Activated T-helper 1 cell treated with Interleukin-2 at 50 U/mL for 16 hours (primary cell): ENCODE measurements at places on chromosomes 11 and 22.
A peak's percentile ranks its signal among the peaks of the same experiment; 100 is the strongest.

DNA sequence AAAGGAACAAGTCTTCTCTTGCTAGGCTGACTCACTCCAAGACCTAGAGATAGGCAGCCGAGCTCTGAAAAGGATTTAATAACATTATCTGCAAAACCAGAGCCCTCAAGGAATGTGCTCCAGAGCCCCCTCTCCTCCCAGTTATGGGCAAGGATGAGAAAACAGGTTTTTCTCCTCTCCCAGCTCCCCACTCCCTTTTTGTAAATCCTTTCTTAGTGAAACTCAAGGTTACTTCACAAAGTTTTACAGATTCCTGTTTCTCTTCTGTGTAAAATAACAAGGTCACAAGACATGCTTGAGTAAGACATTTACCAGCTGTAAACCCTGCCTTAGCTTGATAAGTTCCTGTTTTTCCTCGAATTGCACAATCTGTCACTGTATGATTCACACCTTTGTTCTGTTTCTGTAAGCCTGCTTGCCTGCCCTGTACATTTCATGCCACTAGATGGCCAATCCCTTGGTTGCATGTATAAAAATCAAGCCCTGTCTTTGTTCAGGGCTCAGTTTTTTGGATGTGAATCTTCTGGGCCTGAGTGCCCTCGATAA lies 489.4 kb downstream of the KCNA4 start:
- no peak for DNase-seq

DNA sequence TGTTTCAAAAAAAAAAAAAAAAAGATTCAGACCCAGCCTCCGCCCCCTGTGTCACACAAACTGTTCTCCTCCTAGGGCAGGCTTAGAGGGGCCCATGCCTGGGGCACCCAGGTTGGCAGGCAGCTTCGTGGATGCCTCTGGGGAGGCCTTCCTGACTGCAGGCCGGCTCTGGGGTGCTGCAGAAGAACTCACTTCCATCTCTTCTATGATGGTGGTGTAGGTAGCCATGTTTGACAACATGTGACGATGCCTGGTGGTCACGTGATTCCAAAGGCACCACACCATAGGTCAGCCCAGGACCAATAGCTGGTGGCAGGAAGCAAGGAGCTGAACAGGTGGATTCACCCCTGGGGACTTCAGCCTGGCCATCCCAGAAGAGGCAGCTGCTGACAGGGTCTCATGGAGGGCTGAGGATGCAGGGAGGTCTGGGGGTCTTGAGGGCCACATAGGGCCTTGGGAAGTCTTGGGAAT lies 24.1 kb upstream of the CELSR1 start:
- DNase-seq = no peak

- no peak for DNase-seq
Measured at GRCh38 chr22:46445771-46446420, 91.5 kb downstream of the CELSR1 start.

- DNase-seq = no peak
Measured at GRCh38 chr22:18970176-18970947, 34.3 kb upstream of the PRODH start.

- DNase-seq = no peak
Measured at GRCh38 chr11:134460881-134461280, 48.8 kb upstream of the B3GAT1 start.

DNA sequence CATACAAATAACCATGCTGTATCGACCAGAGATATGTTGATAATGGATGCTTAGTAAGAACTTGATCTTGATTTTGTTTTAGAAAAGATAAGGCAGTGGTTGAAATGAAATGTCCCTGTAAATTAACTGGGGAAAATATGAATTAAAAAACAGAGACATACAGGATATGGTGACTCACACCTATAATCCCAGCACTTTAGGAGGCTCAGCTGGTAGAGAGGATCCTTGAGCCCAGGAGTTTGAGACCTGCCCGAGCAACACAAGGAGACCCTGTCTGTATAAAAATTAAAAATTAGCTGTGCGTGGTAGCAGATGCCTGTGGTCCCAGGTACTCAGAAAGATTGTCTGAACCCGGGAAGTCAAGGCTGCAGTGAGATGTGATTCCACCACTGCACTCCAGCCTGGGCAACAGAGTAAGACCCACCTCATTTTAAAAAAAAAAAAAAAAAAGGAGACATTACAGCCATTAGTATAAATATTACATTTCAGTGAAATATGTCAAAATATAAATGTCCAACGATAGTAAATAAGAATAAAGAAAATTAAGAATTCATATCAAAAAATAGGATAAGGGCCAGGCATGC lies 4.6 kb downstream of the PICALM start:
- DNase-seq = no peak

DNA sequence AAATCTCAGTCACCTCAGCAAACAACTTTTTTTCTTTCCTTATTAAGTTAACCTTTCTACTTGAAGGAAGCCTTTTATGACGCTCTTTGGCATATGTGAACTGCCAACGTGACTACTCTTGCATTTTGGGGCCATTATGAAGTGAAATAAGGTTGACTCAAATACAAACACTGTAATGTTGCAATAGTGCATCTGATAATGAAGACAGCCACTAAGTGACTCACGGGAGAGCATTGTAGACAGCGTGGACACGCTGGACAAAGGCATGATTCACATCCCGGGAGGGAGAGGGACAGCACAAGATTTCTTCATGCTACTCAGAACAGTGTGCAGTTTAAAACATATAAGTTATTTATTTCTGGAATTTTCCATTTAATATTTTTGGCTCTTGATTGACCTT lies 560.8 kb downstream of the ETS1 start:
- DNase-seq = no peak

GRCh38 chr11:10308201-10308954 lies 3.5 kb downstream of the ADM start:
- no peak for DNase-seq

DNA sequence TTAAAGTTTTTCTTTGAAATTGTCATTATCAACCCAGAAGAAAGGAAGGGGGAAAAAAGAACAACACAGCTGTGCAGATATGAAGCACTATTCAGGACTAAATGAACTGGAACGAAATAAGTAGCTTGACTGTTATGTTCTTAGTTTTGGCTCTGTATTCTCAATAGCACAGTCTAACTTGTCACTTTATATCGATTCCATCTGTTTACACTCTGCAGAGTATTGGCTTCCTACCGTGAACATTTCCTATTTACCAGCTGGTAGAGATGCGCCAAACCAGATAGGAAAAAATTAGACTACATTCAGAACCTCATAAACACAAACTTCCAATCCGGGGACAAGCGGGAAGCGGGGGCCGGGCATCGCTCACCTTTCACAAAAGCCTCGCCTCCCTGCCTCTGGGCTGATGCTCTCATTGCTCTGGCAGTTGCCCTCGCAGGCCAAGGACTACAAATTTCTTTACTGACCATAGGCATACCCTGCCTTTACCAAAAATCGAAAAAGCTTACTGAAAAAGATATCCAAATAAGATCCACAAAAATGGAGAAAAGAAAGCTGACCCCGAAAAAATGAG lies 66.2 kb downstream of the EFCAB6 start:
- DNase-seq = no peak

DNA sequence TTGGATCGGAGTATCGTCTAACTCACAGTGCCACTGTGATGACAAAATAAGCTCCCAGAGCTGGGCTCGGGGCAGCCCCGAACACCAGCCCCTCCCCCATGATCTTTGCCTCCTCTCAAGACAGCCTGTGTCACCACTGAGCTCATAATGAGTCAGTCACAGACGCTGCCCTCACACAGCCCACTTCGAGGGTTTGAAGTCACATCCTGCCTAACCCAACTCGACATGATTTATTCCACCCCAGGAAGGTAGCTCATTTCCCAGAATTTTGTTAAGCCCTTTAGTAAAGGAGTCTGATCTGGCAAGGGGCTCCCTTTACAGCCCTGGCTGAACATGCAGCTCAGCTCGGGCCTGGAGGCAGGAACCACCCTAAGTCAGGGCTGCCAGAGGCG lies 22.8 kb downstream of the MYH9 start:
- peak; percentile 73 for DNase-seq

DNA sequence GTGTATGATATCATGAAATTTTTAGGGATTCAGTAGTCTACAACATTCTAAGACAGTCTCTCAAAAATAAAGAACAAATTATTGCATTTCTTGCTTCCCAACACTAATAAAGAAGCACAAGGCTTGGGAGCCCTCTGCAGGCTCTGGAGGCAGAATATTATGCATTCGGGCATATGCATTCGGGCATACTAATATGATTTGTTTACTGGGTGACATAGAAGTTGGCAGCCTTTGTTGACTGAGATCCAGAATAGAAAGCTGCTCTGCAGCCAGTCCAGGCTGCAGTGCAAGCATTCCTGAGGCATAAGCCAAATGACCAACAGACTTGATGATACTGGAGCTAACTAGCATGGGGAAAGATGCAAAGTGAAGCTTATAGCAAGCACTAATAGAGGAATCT lies 945.5 kb downstream of the OPCML start:
- DNase-seq = no peak

- no peak for DNase-seq
Measured at GRCh38 chr22:43449831-43450225, 38.0 kb downstream of the MPPED1 start.

DNA sequence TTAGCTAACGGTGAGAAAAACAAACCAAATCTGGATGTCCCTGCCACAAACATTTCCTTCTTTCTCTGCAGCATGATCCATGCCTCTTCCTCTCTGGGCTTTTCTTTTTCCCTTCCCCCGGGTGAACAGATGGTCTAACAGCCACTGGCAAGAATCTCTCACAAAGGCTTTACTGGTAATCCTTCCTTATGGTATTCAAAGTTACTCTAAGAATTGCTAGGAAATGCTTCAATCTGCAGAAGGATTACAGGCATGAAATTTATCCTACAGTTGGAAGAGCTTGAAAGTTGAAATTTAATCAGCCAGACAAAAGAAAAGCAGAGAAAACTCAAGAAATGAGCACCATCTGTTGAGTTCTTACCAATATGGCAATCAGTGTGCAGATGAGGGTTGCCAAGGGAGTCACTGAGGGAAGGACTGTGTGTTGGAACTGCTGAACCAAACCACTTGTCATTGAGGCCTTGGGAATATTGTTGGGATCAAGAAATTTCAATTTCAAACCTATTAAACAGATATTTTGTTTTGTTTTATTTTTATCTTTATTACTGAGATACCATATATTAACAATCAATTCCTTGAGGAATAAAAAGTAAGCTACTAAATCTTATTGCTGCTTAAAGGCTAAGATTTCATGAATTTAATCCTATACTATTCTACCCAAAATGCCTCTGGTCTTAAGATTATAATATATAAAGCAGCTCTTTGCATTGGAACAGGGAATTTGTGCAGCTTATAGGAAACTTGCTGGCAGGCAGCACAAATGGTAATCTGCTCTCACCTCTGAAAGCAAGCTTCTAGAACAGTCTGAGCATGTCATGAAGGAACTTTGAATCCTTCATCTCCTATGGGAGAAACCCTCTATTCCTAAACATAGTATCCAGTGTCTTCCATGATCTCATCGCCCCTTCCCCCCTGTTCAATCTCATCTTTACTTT lies 29.7 kb upstream of the NDUFC2 start:
- no peak for DNase-seq

- no peak for DNase-seq
Measured at GRCh38 chr11:120173019-120173705, 35.2 kb upstream of the TRIM29 start.

DNA sequence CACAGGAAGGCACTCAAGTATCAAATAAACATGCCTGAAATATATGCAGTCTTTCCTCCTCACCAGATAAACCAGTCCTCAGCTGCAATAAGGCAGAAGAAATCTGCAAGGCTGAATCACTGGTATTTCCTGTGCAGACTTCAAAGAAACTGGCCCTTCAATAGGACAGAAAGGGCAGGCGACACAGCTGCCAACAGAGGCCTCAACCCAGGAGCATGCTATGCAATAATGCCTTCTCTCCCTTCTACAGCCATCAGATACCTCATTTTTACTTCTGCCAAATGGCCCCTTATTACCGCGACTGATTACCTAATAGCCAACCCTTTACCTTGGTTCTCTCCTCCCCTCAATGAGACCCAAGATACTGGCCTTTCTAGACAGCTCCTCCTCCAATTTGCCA lies 8.0 kb downstream of the NUMA1 start:
- no peak for DNase-seq

DNA sequence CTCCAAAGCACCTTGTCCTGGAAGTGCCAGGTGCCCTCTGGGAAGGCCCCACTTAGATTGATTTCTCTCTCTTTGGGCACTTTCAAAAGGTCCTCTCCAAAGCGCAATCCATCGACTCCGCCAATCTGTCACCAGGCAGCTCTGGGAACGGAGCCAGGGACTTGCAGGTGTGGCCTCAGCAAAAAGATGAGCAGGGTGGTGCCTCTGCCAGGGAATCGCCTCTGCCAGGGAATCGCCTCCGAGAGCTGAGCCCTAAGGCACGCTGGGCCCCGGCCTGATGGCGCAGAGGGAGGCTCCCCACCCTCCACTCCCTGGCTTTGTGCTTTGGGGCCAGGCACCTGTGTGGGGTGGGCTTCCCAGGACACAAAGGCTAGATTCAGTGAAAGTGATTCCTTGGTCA lies 1391.3 kb downstream of the TBC1D22A start:
- DNase-seq = no peak

DNA sequence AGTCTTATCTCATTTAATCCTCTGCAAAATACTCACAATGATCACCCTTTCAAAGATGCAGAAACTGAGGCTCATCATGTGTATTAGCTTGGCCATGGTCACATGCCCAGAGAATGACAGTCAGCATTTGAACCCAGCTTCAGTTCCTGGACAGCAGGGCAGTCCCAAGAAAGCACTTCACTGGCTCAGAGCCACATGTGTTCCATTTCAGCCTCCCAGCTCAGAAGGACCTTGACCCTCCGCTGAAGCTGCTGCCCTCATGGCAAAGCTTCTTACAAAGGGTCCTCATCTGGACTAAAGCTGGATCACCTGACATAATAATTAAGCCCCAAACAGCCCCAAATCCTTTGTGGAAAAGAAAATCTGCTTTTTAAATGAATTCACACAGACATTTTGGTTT lies 37.0 kb downstream of the TENM4 start:
- no peak for DNase-seq

DNA sequence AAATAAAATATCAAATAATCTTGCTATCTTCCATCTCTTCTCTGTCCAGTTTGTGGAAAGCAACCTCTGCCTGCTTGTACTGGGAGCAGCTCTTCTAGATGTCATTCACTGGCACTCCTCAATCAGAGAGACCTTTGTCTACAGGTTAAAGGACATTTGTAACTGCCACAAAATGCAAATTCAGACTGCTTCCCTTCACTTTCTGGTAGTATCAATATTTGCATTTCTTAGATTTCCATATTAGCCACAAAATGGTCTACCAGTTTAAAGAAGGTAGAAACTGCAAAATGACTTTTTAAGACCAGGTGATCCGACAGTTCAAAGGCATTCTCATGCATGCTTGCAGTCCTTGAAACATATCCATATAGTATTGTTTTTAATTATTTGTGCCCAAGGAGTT lies 51.7 kb upstream of the RCN1 start:
- no peak for DNase-seq

- no peak for DNase-seq
Measured at GRCh38 chr11:134883484-134883883, 471.4 kb upstream of the B3GAT1 start.

- peak; percentile 60 for DNase-seq
Measured at GRCh38 chr11:17384002-17384511, 4.4 kb downstream of the KCNJ11 start.
